ENCODE measurements at places on chromosomes 3 and 15. TPM values are rescaled to one million over a fixed set of nuclear protein-coding genes. Genes with fewer than 3 reads are reported as not detected.

HGD gene
- 0.27 TPM for polyA plus RNA-seq

COX5A gene
- 259 TPM for polyA plus RNA-seq

IL12A gene
- polyA plus RNA-seq = 0.14 TPM

PLSCR5 gene
- polyA plus RNA-seq = not detected

IGSF10 gene
- polyA plus RNA-seq = 9.8 TPM

NRG4 gene
- polyA plus RNA-seq = 0.84 TPM

ATP13A4 gene
- polyA plus RNA-seq = 0.19 TPM

LYSMD4 gene
- 7.5 TPM for polyA plus RNA-seq

LMAN1L gene
- 0.33 TPM for polyA plus RNA-seq

USP19 gene
- 44.8 TPM for polyA plus RNA-seq

GATA2 gene
- 25.7 TPM for polyA plus RNA-seq

C3orf20 gene
- polyA plus RNA-seq = not detected

TNNC1 gene
- polyA plus RNA-seq = 3.1 TPM

SPINK8 gene
- not detected for polyA plus RNA-seq

- no peak for DNase-seq
Observed at GRCh38 chr3:36302626-36303025, 77.7 kb upstream of the STAC start.

DNA sequence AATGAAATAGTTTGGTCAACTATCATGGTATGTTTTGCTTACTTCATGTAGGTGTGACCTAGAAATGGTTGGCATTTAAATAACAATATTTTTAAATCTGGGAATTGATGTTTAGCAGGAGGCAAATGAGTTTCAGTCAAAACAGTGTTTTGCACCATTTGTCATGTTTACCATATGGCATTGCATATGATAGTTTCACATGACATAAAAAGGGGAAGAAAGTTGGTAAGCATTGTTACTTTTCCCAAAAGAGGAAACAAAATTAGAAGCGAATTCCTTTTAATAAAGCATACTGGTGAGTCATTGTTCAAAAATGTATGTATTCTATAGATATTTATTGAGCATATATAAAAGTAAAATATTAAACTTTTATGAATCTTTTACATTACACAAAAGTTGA is 2.3 kb downstream of the RNF13 start:
- DNase-seq = no peak

DNA sequence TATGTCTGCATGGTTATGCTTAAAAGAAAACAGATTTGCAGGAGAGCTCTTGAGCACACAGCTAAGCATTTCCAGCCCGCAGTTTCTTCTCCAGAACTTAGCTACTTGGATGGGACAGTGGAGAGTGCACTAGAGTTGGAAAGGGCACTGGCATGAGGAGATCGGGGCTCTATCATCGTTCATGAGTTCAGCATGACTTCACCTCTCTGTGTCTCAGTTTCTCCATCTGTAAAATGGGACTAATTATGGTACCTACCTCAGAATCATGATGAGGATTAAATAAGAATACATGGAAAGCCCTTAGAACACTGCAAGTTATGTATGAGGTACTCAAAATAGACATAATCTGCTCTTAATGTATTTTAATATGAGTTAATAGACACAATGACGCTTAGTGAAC is 69.9 kb downstream of the CMTM8 start:
- no peak for DNase-seq

- DNase-seq = no peak
Observed at GRCh38 chr15:59329570-59330350, 42.9 kb downstream of the MYO1E start.

- no peak for DNase-seq
Observed at GRCh38 chr3:37762286-37762685, 99.4 kb upstream of the CTDSPL start.

DNA sequence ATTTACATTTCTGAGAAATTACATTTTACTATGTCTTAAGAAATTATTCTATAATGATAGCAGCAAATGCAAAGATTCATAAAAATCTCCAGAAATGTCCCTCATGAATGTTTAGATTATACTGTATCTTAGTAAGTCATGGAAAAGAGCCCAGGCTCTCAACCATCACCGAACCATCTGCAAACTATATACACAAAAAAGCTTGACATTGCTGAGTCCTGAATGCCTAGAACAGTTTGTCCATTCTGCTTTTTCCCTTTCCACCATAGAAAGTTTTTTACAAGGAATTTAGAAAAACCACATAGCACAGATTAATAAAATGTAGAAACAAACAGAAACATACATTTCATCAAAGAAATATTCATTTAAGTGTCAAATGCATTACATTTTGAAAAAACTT is 83.6 kb downstream of the MYO9A start:
- no peak for DNase-seq

GRCh38 chr3:34683851-34684250 is 885.4 kb downstream of the PDCD6IP start:
- no peak for DNase-seq

- no peak for DNase-seq
Observed at GRCh38 chr15:72614810-72615532, 39.5 kb upstream of the GOLGA6B start.

- DNase-seq = no peak
Observed at GRCh38 chr3:189038773-189039745, 132.7 kb upstream of the TPRG1 start.

GRCh38 chr15:93266291-93266690 is 177.3 kb upstream of the RGMA start:
- no peak for DNase-seq

- DNase-seq = no peak
Observed at GRCh38 chr3:54520060-54520459, 397.7 kb downstream of the CACNA2D3 start.

DNA sequence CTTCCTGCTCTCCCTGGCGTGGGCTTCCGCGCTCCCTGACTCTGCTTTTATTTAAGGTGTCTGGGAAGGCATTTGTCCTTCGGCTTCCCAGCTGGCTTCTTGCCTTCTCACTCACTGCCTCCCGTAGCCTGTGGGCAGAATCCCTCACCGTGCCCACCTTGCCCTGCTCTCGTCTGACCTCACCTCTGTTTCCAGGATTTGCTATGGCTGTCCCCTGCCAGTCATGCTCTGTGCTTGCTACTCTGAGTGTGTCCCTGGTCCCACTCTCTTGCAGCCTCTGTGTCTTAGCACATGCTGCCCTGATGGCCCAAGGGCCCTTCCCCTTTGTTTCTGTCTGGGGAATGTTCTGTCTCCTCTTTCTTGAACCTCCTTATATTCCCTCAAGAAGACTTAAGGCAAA is 26.2 kb downstream of the LPP start:
- no peak for DNase-seq

DNA sequence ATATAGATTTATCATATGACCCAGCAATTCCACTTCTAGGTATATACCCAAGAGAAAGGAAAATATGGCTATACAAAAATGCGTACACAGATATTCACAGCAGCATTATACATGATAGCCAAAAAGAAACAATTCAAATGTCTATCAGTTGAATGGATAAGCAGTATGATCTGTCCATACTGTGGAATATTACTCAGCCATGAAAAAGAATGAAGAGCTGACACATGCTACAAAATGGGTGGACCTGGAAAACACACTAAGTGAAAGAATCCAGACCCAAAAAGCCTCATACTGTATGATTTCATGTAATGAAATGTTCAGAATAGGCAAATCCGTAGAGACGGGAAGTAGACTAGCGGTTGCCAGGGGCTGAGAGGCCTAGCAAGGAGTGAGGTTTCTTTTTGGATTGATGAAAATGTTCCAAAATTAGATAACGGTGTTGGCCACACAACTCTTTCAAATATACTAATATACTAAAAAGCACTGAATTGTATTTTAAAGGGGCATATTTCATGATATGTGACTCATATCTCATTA is 33.4 kb downstream of the FGD5 start:
- no peak for DNase-seq

Measured in urinary bladder (tissue), 4 donors.